ENCODE measurements at places on chromosomes 2 and 18.
A peak's percentile ranks its signal among the peaks of the same experiment; 100 is the strongest.

- no peak for DNase-seq
- no peak overlapping the region for H3K4me3 ChIP-seq
Observed at GRCh38 chr18:48926420-48926857, 24.3 kb downstream of the SMAD7 start.

GRCh38 chr2:70258532-70258875, 567 bp downstream of the PCYOX1 start:
- peaks cover 24% of the 10 kb centered on the region for H3K4me1 ChIP-seq
- no peak for DNase-seq
- no peaks in the 10 kb centered on the region for H3K27me3 ChIP-seq
- peaks cover 44% of the 10 kb centered on the region for H3K36me3 ChIP-seq

DNA sequence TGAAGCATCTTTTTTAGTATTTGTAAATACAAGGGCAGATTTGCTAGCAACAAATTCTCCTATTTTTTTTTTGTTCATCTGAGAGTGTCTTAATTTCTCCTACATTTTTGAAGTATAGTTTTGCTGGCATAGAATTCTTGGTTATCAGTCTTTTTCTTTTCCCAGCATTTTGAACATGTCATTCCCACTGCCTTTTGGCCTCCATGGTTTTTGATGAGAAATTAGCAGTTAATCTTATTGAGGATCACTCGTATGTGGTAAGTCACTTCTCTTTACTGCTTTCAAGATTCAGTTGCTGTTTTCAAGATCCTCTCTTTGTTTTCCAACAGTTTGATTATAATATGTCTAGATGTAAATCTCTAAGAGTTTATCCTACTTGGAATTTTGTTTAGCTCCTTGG, 16.9 kb upstream of the RNF149 start:
- H3K27me3 ChIP-seq = no peaks in the 10 kb centered on the region
- H3K4me1 ChIP-seq = peaks cover 21% of the 10 kb centered on the region
- H3K36me3 ChIP-seq = no peaks in the 10 kb centered on the region
- DNase-seq = no peak

DNA sequence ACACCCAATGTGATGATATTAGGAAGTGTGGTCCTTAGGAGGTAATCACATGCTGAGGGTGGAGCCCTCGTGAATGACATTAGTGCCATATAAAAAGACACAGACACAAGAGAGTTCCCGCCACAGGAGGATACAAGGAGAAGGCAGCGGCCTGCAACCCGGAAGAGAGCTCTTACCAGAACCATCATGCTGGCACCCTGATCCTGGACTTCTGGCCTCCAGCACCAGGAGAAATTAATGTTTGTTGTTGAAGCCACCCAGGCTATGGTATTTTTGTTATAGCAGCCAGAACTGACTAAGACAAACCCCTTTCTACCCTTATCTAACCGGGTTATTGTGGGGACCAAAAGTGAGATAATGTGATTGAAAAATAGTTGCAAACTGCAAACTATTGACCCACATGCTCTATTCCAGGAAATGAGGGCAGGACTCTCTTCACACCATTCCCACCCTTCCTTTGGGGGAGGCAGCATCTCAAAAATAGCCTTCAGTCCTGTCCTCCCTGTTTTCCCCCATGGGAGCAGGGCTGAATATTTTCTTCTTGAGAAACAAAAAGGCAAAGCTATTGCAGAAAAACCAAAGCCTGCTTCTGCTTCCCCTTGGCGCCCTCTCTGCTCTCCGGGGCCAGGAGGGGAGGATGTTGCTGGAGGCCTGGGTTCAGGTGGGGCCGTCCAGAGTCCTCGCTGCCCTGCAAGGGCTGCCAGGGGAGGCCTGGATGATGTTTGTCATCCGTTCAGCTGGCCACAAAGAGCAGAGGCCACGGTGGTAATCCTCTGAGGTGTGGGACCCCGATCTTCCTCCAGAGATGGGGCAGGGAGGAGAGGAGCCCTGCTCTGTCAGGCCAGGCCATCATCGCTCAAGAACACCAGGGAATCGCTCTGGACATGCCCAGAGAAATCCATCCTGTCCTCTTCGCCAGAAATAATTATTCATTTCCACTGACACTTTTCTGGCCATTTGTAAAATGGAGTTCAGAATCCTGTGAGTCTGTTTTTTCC, 73.8 kb upstream of the HAAO start:
- peak overlapping the region; percentile 78 for H3K27ac ChIP-seq
- no peaks in the 10 kb centered on the region for H3K27me3 ChIP-seq
- peaks cover 25% of the 10 kb centered on the region for H3K4me1 ChIP-seq
- no peak overlapping the region for H3K4me3 ChIP-seq
- no peak for DNase-seq

GRCh38 chr2:23760736-23761135, 166.2 kb downstream of the ATAD2B start:
- no peak overlapping the region for H3K4me3 ChIP-seq
- peaks cover 8% of the 10 kb centered on the region for H3K4me1 ChIP-seq
- no peak overlapping the region for H3K27ac ChIP-seq
- H3K36me3 ChIP-seq = no peaks in the 10 kb centered on the region

DNA sequence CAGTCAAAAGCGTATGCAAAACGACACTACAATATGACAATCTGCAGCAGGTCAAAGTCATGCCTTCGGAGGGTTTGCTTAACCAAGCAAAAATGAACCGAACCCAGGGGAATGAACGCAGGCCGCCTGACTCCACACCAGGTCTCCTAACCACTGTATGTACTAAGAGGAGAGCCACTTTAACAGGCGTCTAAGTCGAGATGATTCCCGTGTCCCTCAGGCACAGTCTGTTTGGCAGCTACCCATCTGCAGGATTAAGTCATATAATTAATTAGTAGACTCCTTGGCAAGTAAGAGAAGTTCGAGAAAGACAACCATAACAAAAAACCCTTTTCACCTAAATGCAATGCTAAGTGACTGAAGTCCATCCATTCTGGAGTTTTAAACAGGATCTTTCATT, 15.2 kb downstream of the CYB5A start:
- no peak overlapping the region for H3K27ac ChIP-seq
- H3K4me1 ChIP-seq = peaks cover 83% of the 10 kb centered on the region
- DNase-seq = no peak
- H3K36me3 ChIP-seq = peaks cover 12% of the 10 kb centered on the region

GRCh38 chr18:50750546-50750945, 69.3 kb downstream of the MRO start:
- no peaks in the 10 kb centered on the region for H3K4me1 ChIP-seq
- H3K27me3 ChIP-seq = no peaks in the 10 kb centered on the region
- no peaks in the 10 kb centered on the region for H3K36me3 ChIP-seq
- no peak for DNase-seq

- no peak overlapping the region for H3K4me3 ChIP-seq
- H3K27me3 ChIP-seq = no peaks in the 10 kb centered on the region
- no peaks in the 10 kb centered on the region for H3K4me1 ChIP-seq
- no peaks in the 10 kb centered on the region for H3K36me3 ChIP-seq
Observed at GRCh38 chr18:43010611-43011010, 104.9 kb downstream of the RIT2 start.

DNA sequence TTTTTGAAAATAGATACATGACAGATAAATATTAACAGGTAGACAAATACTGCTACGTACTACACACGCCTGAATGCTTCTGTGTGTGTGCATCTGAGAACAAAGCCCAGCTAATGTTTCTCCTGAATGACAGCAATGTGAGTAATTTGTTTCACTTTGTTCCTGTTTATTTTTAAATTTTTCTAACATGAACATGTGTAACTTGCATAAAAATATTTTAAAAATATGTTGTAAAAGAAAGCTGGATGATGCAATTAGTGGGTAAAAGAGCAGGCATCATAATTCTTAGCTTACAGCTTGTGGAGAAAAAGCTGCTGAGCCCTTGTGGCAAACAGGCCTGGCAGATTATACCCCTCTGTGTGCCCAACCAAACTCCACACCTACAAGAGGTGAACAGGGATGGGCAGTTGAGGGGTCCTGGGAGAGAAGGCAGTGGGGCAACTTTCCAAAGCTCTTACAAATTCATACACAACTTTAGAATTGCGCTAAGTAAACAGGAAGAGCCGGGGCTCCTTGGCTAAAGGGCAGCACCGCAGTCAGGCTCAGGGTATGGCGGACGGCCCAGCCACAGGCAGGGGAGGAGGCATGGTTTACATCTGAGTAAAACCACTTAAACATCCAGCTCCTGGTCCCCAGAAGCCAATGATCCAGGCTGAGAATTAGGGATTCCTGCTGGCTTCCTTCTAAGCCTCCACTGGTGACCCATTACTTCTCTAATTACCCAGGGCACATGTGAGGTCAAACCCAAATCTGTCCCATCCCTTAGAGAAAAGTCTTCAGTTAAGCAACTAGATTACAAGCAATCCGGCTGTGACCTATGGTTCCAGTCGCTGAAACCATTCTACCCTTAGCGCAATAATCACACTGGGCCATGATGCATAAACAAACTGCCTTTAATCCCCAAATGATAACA, 14.0 kb downstream of the PXDN start:
- peak overlapping the region; percentile 39 for H3K27ac ChIP-seq
- H3K4me3 ChIP-seq = peak overlapping the region; percentile 23
- DNase-seq = no peak
- no peaks in the 10 kb centered on the region for H3K27me3 ChIP-seq
- H3K36me3 ChIP-seq = no peaks in the 10 kb centered on the region
- H3K4me1 ChIP-seq = peaks cover 39% of the 10 kb centered on the region

- no peak overlapping the region for H3K27ac ChIP-seq
- no peaks in the 10 kb centered on the region for H3K27me3 ChIP-seq
- no peak overlapping the region for H3K4me3 ChIP-seq
- no peak for DNase-seq
- H3K4me1 ChIP-seq = no peaks in the 10 kb centered on the region
- no peaks in the 10 kb centered on the region for H3K36me3 ChIP-seq
Observed at GRCh38 chr18:21853775-21854552, 113.4 kb downstream of the MIB1 start.

DNA sequence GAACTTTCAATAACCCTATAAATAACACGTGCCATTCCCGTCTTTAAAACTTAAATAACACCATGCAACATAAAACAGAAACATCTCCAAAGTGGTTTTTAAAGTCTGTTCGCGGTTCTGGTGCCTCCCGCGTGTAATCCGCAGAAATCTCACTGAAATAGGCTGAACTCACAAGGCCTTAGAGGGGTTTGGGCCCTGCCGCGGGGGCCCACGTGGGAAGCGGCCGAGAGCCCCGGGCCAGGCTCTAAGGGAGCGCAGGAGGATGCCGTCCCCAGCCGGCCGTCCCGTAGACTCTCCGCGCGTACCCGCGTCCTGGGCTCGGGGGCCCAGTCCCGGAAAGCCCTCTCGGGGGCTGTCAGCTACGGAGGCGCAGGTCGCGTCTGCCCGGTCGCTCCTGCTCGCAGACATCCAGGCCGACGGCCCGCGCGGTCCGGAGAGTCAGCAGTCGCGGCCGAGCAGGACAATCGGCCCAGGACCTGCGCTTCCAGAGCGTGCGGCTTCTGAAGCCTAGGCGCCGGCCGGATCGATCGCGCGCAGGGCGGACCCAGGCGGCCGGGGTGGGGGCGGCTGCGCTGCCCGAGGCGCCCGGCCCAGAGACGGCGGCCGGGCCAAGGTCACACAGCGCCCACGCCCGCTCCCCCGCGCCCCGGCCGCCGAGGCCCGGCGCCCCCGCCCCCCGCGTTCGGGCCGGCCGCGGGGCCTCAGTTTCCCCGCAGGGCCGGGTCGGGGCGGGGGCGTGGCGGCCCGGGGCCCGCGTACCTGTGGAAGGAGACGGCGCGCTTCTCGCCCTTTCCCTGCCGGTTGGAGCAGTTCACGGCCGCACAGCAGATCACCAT, 558 bp downstream of the THAP4 start:
- H3K27me3 ChIP-seq = no peaks in the 10 kb centered on the region
- peak overlapping the region; percentile 100 for H3K27ac ChIP-seq
- H3K36me3 ChIP-seq = peaks cover 18% of the 10 kb centered on the region

- H3K4me3 ChIP-seq = no peak overlapping the region
- no peak for DNase-seq
- no peak overlapping the region for H3K27ac ChIP-seq
Observed at GRCh38 chr2:171260471-171261424, 100.1 kb upstream of the TLK1 start.

DNA sequence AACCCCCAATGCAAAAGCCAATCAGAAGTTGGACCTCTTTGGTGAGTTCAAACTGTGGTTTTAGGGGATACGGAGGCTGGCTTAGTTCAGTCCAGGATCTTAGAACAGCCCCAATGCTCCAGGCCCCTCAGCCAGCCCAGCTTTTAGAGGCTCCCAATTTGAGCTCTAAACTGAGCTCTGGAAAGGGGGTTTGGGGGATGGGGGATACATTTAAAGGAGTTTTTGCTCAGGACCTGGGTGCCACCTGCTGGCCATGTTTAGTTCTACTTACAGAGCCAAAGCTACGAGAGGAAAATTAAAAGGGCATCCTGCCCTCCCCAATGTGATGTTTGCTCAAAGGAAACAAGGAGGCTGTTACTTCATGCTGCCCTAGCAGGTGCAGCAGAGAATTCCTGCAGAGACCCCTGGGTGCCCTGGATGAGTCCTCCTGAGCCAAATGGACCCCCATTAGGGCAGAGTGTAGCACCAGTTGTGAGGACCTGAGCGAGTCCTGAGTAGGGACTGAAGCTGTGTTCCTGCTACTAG, 15.9 kb upstream of the TMEM214 start:
- DNase-seq = no peak
- H3K27me3 ChIP-seq = no peaks in the 10 kb centered on the region
- no peaks in the 10 kb centered on the region for H3K36me3 ChIP-seq
- H3K4me3 ChIP-seq = no peak overlapping the region

DNA sequence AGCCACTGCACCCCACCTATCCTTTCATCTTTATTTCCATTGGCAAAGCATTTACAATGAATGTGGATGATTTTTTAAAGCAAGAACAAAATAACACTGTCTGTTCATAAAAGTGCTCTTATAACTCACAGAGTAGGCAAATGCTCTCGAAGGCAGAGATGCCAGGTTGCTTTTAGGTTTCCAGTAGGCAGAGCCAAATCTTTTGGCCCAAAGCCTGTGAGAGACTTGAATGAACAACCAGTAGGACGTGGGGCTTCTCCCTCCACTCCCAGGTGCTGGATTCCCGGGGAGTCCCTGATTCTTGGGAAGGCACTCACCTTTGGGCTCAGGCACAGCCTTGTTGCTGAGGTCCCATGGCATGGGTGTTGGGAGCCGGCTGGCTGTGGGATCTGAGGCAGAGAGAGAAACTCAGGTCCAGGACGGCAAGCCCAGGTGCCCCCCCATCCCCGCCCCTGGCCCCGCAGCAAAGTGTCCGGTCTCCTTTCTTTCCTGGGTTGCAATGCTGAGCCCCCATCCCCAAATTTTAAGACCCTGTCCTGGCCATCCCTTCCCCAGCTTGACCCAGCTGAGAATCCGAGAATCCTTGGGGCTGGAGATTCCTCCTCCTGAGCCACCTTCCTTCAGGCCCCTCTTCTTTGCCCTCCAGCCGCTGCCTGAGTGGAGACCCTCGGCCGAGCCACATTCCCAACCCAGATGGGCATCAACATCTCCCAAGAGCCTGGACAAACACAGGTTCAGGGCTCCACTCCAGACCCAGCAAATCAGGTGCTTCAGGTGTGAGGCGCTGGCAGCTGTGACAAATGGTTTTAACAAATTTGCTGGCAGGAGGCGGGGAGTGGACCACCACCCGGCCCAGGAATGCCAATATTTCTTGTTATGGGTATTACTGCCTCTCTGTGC, 5.8 kb downstream of the NEURL3 start:
- no peaks in the 10 kb centered on the region for H3K36me3 ChIP-seq
- H3K4me3 ChIP-seq = no peak overlapping the region
- H3K27me3 ChIP-seq = peaks cover 65% of the 10 kb centered on the region
- no peak overlapping the region for H3K27ac ChIP-seq
